Spinal cord (tissue), 10 donors: ENCODE measurements at places on chromosomes 7 and 10. TPM values are rescaled to one million over a fixed set of nuclear protein-coding genes. Genes with fewer than 3 reads are reported as not detected.

LRRC18 gene
- total RNA-seq, result 1.2 TPM

INHBA gene
- 8.3 TPM for total RNA-seq

COBL gene
- 3.8 TPM for total RNA-seq

AGBL3 gene
- total RNA-seq, result 5.5 TPM

PLEKHS1 gene
- total RNA-seq, result not detected

ZNF804B gene
- 2.0 TPM for total RNA-seq

HIP1 gene
- total RNA-seq, result 29.9 TPM

DNA sequence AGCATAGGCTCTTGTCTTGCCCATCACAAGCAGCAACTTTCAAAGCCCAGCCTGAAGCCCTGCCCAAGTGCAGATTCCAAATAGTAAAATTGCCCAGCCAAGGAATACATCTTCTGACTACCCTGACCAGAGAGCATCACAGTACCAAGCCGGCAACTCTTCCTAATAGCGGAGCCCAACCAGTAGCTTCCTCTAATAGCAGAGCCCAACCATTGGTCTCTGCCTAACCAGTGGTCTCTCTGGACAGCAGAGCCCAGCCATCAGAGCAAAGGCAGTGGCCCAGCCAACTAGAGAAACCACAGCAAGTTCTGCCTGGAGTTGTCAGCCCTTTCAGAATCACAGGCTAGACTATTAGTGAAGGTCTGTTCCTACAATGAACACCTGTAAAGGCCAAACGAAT, 285.6 kb downstream of the HGF start:
- no peak for DNase-seq

GRCh38 chr7:131517218-131517923, 39.1 kb downstream of the PODXL start:
- DNase-seq, result no peak

DNA sequence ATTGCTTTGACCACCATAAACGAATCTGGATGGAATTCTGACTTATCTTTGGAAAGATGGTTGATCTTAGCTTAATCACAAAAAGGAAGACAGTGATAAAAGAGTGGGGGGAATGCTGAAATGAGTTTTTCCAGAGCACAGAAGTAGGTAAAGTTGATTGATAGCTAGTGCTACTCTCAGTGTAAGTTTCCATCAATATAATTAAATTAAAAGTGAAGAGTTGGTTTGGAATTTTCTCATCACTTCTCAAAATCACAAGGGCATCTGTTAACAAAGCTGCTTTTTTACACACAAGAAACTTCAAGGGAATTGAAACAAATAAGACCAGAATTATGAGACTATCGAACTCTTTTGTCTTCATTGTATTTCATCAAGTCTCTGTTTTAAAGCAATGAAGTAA, 1217.3 kb downstream of the REEP3 start:
- DNase-seq, result no peak

DNA sequence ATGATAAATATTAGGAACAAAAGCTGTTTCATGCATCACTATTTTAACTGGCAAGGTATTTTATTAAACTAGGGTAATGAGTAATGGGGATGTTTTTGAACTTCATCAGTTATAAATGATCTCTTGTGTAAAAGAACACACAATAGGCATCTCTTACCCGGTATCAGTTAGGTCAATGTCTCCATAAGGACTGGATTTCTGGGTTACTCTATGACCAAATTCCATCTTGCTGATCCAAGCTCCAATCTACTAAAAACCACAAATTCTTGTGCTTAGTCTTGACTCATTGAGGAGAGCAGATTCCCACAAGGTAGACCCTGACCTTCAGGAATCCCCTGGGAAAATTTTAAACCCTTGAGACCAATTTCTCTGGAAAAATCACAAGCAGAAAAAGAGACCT, 1167.7 kb downstream of the XPNPEP1 start:
- DNase-seq, result no peak

- no peak for DNase-seq
These were observed 11.9 kb downstream of the MYPN start for GRCh38 chr10:68121020-68121743.

DNA sequence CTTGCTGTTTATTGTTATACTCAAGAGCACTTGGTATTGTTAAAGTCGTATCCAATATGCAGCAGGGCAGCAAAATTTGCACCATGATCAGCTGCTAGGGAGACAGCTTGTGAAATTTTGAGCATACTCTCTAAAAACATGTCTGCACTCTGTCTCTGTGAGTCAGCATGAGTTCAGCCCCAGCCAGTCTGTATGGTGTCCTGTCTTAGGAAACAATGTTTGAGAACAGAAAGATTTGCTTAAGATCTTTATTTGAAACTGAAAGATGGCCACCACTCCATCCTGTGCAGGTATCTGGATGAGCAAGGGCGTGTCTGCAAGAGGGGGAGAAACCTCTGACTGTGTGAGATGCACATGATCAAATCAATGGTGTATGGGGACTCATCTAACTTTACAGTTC, 97.1 kb downstream of the GNAI1 start:
- DNase-seq, result no peak

DNA sequence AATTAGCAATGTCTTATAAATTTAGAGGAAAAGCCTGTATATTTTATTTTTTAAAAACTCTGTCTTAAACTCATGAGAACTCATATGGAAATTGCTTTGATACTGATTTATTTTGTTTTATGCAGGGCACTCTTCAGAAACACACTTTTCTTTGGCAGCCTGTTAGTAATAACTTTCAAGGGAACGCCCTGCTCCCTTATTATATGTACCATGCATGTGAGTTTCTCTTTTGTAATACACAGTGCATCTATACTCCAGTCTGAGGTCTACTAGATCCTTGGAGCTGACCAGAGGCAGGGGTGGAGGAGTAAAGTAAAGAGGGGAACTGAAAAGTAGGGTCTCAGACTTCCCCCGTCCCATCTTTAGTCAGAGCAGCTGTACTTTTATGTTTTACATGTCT, 40.2 kb downstream of the GPR85 start:
- DNase-seq, result no peak

DNA sequence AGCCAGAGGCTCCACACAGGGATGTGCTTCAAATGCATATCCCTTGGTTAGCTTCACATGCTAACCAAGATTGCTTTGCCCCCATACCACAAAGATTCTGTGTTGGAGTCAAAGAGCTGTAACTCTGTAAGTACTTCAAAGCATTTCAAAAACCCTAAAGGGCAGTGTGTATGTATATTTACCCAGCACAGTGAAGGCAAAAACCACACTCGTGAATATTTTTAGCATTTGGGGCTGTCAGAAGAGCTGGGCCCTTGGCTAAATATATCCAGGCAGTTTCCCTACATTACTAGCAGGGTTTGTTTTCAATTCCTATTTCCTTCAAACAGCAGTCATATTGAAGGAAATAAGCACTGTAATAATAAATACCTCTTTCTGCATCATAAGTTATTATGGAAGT, 84.2 kb upstream of the STEAP1B start:
- no peak for DNase-seq

- DNase-seq, result no peak
These were observed 134.2 kb downstream of the OR13A1 start for GRCh38 chr10:45180946-45181875.

GRCh38 chr7:47407821-47408674, 173.9 kb downstream of the TNS3 start:
- DNase-seq, result no peak

DNA sequence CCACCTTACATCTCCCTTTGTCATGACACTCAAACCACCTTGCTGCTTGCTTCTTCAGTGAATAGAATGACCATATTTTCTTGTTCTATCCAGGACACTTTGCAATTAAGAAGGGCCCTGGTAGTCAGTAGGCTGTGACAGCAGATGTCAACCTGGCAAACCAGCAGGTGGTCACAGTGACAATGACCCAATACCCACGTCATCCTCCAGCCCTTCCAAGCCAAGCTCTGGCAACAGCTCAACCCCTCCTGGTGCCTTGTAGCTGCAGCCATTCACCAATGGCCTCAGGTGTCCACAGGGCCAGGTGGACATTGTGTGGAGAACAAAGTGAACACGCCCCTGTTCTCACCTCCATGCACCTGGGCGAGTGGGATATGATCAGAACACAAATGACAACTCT, 87.6 kb upstream of the MACROH2A2 start:
- DNase-seq, result no peak

- no peak for DNase-seq
These were observed 37.1 kb upstream of the DKK1 start for GRCh38 chr10:52276986-52277385.

DNA sequence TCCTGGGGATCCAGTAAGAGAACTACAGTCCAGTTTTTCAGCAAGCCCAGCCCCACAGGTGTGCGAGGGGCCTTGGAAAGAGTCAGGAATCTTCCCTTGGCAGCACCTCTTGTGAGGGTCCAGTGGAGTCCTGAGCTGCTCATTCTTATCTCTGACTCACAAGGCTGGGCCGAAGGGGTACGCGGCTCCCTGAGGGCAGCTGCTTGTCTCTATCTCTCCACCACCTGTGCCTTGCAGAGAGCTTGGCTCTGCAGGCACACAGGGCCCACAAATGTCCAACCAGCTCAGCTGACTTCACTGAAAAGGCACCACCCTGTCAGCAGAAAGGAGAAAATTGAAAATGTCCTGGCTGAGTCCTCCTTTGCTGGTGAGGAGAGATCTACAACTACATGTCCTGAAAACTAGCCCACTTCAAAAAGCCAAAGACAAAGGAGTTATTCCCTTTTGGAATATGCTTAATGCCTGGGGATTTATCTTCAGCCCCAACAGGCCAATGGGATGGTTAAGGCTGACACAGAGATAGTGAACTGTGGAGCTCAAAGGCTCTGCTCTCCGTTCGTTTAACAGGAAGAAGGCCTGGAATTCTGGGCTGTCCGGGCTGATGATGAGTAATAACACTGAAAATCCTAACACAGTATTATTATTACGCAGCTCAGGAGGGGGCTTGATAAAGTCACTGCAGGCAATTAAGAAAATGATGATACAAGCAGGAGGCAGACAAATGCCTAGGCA, 23.4 kb downstream of the UROS start:
- no peak for DNase-seq

- DNase-seq, result peak; percentile 6
These were observed 37.5 kb downstream of the AGAP4 start for GRCh38 chr10:45809837-45810236.

- no peak for DNase-seq
These were observed 1.1 kb upstream of the LARP4B start for GRCh38 chr10:932589-932988.

GRCh38 chr10:133257489-133258065, 19.1 kb downstream of the ADAM8 start:
- DNase-seq, result no peak

DNA sequence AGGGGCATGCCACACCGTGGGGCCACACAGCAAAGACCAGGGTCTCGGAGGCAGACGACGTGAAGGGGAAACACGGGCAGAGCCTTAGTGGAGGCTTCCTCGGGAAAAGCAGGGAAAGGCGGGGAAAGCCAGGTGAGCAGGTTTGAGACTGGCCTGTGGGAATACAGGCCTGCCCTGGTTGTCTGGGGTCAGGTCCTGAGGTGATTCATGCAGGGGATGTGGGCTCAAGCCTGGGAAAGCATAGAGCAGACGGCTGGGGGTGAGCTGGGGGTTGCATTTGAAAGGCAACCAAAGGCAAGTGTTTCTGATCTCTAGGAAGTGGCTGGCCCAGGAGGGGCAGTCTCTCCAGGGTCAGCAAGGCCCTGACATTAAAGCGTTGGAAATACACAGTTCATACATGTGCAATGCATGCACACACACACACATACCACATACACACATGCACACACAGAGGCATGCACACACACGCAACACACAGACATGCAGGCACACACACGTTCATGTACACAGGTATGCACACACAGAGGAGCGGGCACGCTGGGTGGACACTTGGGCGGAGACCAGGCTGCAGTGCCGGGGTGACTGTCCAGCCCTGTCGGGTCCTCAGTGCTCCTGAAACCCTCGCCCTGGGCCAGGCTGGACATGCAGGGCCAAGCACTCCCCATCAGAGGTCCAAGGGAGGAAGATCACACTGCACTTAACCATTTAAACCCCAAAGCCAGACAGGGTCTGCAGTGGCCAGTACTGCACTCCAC, 51.8 kb downstream of the DPYSL4 start:
- DNase-seq, result no peak

- DNase-seq, result no peak
These were observed 943.6 kb upstream of the MBL2 start for GRCh38 chr10:53716156-53716555.

DNA sequence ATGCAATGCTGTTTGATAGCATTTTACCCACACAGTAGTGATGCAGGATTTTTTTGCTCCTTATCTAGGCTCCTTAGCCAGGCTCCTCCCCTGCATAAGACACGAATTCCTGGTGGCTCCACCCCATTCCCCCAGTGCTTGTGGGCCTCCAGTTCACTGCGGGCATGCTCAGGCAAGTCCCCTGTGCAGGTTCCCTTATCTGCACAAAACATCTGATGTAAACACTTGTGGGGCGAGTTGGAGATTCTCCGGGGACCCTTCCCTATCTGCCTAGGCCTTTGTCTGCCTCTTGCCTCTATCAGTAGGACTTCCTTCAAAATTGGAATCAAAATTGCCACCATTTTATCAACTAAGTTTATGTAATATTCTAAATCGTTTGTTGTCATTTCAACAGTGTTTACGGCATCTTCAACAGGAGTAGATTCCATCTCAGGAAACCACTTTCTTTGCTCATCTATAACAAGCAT, 5.4 kb upstream of the STK17A start:
- DNase-seq, result no peak

- no peak for DNase-seq
These were observed 9.2 kb downstream of the AKR1B1 start for GRCh38 chr7:134449680-134450079.

DNA sequence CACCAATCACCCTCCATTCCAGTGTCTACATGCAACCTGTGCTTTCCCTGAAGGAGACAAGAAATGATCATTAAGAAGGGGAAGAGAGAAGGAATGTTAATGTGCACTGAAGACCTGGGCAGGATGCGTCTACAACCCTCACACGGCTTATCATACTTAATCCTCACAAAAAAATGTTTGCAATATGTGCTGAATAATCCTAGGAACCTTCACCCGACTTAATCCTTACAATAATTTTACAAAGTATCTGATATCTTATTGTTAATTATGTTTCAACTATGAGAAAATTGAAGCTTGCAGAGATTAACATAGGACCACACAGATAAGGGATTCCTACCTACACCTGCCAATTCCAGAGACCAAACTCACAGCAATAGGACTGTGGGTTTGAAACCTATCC, 145.1 kb upstream of the NOBOX start:
- DNase-seq, result no peak

GRCh38 chr7:50119815-50120637, 27.0 kb upstream of the ZPBP start:
- no peak for DNase-seq

- DNase-seq, result no peak
These were observed 51.9 kb upstream of the TM9SF3 start for GRCh38 chr10:96638696-96639095.
